ENCODE measurements at places on chromosomes 5 and 9. TPM values are rescaled to one million over a fixed set of nuclear protein-coding genes. Genes with fewer than 3 reads are reported as not detected.

GRCh38 chr5:56482363-56482762 is 249.2 kb upstream of the ANKRD55 start:
- H3K27ac ChIP-seq = peak overlapping the region; percentile 83
- no peaks in the 10 kb centered on the region for H3K27me3 ChIP-seq
- no peak for DNase-seq
- no peaks in the 10 kb centered on the region for H3K36me3 ChIP-seq
- no peak overlapping the region for H3K4me3 ChIP-seq

GRXCR2 gene
- total RNA-seq = not detected

DNA sequence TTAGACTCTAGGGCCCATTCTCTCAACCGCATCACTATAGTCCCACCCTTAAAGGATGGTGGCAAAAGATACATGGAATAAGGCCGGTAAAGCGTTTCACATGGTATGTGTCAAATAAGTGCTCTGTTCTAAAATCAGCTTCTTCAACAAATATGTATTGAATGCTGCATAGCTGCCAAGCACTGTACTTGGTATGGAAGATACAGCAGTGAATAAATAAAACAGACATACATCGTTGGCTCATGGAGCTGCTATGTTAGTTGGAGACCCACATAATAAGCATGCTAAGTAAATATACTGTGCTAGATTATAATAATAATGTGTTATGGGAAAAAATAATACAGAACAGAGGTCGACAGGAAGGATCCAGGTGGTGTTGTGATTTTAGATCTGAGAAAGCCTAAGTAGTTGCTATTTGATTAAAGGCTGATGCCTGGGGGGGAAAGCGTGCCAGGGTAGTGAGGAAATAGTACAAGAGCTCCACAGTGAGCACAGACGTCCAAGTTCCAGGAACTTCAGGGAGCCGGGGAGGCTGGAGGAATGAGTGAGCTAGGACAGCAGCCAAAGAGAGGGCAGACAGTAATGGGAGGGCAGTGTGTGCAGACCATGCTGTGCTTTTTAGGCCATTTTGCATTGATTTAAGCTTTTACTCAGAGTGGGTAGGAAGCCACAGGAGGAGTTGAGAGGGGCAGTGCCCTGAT is 93.7 kb downstream of the JAKMIP2 start:
- no peaks in the 10 kb centered on the region for H3K4me1 ChIP-seq
- DNase-seq = no peak
- no peak overlapping the region for H3K4me3 ChIP-seq
- H3K27me3 ChIP-seq = no peaks in the 10 kb centered on the region
- H3K27ac ChIP-seq = no peak overlapping the region
- H3K36me3 ChIP-seq = no peaks in the 10 kb centered on the region

GRCh38 chr9:6960777-6961176 is 203.0 kb downstream of the KDM4C start:
- H3K4me3 ChIP-seq = no peak overlapping the region
- no peaks in the 10 kb centered on the region for H3K36me3 ChIP-seq
- peaks cover 7% of the 10 kb centered on the region for H3K4me1 ChIP-seq

DNA sequence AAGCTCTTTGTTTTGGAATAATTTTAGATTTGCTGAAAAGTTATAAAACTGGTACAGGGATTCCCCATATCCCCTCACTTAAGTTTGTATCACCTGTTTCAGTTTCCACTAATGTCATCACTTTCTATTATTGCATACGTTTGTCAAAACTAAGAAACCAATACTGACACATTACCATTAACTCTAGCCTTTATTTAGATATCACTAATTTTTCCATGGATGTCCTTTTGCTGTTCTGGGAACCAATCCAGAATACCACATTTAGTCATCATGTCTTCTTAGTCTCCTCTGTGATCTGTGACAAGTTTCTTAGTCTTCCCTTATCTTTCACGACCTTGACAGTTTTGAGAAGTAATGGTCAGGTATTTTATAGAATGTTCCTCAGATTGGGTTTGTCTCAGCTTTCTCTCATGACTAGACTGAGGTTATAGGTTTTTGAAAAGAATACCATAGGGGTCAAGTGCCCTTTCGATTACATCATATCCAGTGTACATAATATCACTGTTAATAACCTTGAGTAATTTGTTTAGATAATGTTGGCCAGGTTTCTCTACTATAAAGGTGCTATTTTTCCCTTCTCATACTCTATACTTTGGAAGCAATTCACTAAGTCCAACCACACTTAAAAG is 51.9 kb upstream of the NMUR2 start:
- H3K36me3 ChIP-seq = no peaks in the 10 kb centered on the region
- H3K4me1 ChIP-seq = no peaks in the 10 kb centered on the region
- H3K4me3 ChIP-seq = no peak overlapping the region

LCP2 gene
- 213 TPM for total RNA-seq

- H3K27ac ChIP-seq = peak overlapping the region; percentile 42
- H3K36me3 ChIP-seq = no peaks in the 10 kb centered on the region
- no peak for DNase-seq
- no peaks in the 10 kb centered on the region for H3K27me3 ChIP-seq
Observed at GRCh38 chr5:124678468-124678867, 68.0 kb downstream of the ZNF608 start.

DNA sequence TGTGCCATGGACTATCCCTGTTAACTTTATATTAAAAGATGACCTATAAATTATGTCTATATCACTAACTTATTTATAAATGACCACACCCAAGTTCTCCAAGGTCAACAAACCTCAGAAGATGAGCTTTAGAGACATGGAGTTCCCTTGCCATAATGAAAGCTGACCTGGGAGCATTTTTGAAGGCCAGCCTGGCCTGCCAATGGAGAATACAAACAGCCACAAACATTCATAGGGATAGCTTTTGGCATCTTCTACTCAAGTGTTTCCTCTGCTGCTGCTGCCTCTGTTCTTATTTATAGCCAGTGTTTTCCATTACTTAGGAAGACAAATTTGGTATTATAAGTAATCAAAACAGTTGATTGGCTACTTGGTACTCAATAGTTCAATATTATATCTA is 117.3 kb upstream of the ADAMTS19 start:
- no peaks in the 10 kb centered on the region for H3K36me3 ChIP-seq
- no peak overlapping the region for H3K4me3 ChIP-seq
- no peaks in the 10 kb centered on the region for H3K27me3 ChIP-seq
- no peak overlapping the region for H3K27ac ChIP-seq
- no peaks in the 10 kb centered on the region for H3K4me1 ChIP-seq

DNA sequence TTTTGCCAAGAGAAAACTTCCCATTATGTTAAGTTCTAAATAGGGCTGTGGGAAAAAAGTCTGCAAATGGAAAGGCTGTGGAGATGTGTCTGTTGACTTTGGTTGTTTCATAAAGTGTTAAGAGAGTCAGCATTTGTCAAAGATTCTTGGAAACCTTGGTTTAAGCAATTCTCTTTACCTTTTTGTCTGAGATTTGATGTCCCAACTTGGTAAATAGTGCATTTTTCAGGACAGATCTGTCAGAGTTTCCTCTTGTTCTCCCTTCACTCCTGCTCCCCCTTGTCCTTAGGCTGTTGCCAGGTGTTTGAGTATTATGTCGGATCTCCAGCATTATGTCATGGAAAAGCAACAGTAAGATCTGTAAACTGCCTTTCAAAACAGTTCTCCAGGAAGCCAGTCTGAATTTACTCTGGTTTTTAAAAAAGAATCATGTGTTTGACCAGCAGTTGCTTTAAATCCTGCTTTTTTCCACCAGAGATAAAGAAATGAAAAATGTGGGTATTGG is 79.1 kb upstream of the ADAMTSL1 start:
- H3K36me3 ChIP-seq = no peaks in the 10 kb centered on the region
- no peaks in the 10 kb centered on the region for H3K27me3 ChIP-seq
- H3K4me3 ChIP-seq = no peak overlapping the region
- DNase-seq = no peak

- H3K36me3 ChIP-seq = no peaks in the 10 kb centered on the region
- no peaks in the 10 kb centered on the region for H3K27me3 ChIP-seq
- DNase-seq = no peak
- H3K4me3 ChIP-seq = no peak overlapping the region
Observed at GRCh38 chr5:122091936-122092600, 14.0 kb upstream of the LOX start.
